RCC 7860 (cell line): ENCODE measurements at places on chromosomes 3 and 15.
A peak's percentile ranks its signal among the peaks of the same experiment; 100 is the strongest.

- DNase-seq: no peak
Measured at GRCh38 chr3:167146911-167147310, 233.2 kb downstream of the ZBBX start.

DNA sequence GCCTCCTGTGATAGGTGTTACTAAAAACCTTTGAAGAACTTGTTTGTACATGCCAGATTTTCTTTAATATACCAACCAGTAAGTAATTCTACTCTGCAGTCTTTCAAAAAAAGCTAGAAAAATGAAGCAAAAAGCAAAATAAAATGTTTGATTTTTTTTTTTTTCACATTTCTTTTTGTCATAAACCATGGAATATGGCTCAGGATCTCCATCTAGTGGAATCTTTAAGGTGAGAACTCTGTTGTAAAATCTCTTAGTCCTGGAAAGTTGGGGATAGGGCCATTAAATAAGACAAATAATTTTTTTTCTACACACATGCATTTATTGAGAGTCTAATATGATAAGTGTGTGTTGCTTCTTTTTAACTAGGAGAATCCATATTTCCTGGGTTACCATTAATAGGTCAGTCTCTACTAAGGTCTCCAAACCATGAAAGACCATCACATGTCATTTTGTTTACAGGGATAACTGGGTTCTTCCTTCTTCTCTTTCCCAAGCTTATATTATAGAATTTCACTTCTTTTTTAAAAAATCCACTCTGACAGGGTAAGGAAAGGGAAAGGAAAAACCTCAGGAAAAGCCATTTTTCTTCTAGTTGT is 84.6 kb downstream of the SLC9A9 start:
- DNase-seq: no peak

DNA sequence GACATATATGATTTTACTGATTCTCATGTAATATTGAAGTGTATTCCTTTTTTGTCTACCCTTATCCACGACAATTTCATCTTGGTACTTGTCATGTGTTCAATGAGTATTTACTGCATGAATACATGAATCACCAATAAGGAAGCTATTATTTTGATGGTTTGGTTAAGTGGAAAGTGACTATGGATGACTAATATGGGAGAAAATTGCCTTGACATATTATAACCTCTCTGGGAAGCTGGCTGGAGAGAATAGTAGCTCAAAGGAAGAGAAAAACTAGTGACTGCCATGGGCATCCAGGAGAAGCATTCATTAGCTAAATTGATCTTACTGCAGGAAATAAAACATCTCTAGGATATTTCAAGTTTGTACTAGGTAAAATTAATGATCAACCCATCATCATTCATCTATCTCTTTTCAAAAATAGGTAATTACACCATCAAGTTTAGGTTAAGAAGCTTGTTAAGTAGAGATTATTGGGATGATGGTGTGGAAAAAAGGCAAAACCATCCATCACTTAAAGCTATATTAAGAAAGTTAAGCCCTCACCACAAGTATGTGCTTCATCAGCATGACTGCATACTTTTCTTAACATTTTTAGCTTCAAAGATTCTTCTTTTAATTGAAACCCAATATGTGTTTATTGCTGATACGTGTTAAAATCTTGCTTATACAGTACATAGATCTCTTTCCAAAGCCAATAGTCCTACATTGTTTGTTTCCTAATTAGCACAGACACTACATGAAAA is 455.2 kb upstream of the ARPP21 start:
- DNase-seq: no peak

DNA sequence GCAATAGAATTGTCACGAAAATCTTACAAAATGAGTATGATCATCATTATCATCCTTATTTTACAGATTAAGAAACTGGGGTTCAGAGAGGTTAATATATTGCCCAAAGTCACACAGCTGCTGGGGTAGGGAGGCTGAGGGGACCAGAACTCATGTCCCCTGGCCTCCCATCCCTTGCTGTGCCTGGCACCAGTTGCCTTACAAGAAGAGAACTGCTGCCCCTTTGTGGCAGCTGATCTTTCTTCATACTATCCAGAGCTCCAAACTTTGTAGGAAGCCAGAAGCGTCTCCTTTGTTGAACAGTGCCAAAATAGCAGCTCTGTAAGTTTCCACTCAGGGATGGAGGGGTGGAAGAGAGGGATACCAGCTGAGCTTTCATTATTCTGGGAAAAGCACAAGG is 236.8 kb upstream of the TBC1D5 start:
- DNase-seq: no peak

DNA sequence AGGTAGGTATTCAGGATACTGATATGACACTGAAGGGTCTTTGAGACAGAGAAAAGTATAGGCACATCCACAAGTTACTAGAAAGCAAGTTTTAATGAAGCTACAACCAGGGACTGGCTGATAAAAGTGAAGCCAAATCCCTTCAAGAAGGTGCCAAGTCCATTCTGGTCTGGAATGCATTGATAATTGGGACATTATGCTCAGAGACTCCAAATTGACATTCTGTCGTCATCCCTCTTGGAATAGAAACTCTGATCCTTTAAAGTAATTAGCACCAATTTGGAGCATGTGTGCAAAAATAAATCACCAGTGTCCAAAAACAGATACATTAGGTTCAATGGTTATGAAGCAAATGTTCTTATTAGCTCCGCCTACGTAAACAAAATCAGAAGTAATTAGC is 47.3 kb upstream of the BCL6 start:
- no peak for DNase-seq

DNA sequence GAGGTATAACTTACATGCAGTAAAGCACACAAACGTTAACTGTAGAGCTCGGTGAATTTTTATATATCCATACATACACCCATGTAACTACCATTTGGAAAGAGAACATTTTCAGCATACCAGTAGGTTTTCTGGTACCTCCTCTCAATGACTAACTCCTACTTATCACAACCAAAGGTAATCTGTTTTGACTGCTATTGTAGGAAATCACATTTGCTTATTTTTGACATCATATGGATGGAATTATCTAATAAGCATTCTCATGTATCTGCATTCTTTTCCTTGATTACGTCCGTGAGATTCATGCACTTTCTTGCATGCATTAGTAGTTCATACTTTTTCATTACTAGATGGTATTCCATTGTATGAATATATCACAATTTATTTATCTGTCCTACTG is 76.8 kb downstream of the CSNK1G1 start:
- no peak for DNase-seq

- no peak for DNase-seq
Measured at GRCh38 chr3:134641671-134642300, 9.0 kb downstream of the KY start.

- peak; percentile 7 for DNase-seq
Measured at GRCh38 chr3:12948891-12949711, 107.7 kb upstream of the RPL32 start.

DNA sequence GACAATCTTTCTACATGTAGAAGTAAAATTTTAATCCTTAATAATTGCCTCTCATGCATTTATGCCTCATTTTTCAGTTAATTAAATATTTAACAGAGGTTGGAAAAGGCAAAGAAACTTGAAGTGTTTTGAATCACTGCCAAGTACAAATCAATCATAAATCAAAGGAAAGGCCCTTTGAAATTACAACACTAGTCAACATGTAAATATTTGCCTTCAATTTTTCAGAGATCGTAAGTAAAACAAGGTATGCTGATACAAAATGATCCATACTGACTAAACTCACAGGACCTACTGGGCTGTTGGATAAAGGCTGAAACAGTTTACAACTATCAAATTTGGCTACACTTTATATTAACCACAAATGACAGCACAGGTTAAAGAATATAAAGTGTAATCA is 33.9 kb downstream of the ZBBX start:
- DNase-seq: no peak
